Stimulated activated CD4-positive, alpha-beta T cell treated with anti-CD3 and anti-CD28 coated beads, Interleukin-4, amount 100 ng/mL, for 4 hours (primary cell): ENCODE measurements at places on chromosomes 5 and 9.

GRCh38 chr5:81233080-81233634 lies at the start of gene CKMT2:
Gene CKMT2 (plus strand): TSS chr5:81233322. CDS start chr5:81251133, 17,811 bp downstream.
- no peak for DNase-seq

DNA sequence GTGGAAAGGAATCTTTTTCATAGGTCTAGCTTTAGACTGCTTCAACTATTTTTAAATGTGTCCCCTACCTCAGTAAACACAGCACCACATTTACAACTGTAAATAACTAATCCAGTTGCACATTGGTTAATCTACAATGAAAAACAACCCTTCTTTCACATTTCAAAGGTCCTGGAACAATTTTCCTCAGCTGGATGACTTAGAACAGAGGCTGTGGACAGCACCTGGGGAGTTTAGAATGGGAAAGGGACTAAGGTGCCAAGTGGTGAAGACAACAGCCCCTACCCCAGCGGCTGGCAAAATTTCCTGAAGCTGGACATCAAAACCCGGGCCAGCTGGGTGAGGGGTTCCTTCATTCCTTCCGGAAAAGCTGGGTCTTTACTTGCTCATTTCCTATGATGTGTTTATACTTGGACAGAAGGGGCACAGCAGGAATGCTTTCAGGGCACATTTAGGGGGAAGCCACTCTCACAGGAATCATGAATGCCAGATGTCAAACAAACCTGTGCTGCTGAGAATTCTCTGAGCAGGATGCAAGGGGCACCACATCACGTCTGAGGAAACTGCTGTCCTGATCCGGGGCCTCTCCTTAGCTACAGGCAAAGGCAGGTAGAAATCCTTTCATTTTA lies 158.3 kb downstream of the NR2F1-AS1 start:
- no peak for DNase-seq

GRCh38 chr5:174692982-174693422 lies 31.4 kb upstream of the MSX2 start:
- no peak for DNase-seq

GRCh38 chr5:173334808-173335207 lies 6.6 kb upstream of the STC2 start:
- DNase-seq, result no peak

- DNase-seq, result no peak
Measured at GRCh38 chr9:78707481-78707991, 410.6 kb downstream of the PSAT1 start.

- no peak for DNase-seq
Measured at GRCh38 chr9:114480746-114481435, 24.4 kb downstream of the WHRN start.

DNA sequence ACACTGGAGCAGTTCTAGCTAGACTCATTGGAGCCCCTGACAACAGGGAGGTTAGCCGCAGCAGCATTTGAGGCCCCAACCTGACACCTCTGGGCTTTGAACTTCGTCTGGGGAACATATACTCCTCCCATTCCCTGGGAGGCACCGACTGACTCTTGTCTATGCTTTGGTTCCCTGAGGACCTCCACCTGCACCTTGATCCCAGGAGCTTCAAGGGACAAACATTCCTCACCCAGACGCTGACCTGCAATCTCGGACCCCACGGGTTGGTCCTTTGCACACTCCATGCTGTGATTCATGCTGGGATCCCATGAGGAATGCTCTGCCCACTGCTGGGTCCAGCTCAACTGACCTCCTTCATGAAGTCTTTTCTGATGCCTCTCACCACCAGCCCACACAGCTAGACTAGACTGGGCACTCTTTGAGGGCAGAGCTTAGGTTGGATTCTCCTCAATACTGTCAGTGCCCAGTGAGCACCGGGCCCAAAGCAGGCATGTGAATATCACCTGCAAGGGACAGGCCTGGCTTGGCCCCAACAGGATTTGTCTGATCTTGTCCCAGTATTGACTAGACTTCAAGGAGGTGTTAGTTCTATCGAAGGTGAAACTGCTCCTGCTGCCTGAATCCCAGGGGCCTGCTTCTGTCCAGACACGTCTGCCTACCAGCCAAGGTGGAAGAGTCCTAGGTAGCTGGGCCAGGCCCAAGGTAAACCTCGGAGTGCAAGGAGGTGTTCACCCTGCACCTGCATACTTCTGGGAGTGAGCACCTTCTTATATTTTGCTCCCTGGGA lies 51.8 kb upstream of the ZBTB43 start:
- DNase-seq, result no peak

- no peak for DNase-seq
Measured at GRCh38 chr5:71830681-71831539, 111.8 kb downstream of the CARTPT start.
